Activated T-helper 1 cell treated with anti-CD3 and anti-CD28 coated beads, Interleukin-2, amount 50 U/mL, for 16 hours (primary cell): ENCODE measurements at places on chromosomes 1 and 21.
A peak's percentile ranks its signal among the peaks of the same experiment; 100 is the strongest.

DNA sequence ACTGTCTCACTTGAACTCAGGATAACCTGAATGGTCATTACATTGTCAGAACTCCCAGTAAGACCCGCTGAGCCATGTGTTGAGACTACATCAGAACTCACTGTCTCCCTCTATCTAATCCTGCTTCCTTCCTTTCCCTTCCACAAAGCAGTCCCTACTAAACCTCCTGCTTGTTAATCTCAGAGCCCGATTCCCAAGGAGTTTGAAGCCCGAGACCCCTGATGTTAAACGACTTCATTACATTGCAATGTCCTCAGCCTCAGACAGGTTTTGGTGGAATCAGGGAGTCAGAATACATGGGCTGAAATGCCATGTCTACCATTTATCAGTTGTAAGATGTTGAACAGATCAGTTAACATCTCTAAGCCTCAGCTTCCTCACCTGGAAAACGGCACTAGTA, 682.4 kb downstream of the ADGRL2 start:
- DNase-seq = no peak

- DNase-seq = peak; percentile 57
Observed at GRCh38 chr1:160625725-160626498, 20.9 kb downstream of the SLAMF1 start.

GRCh38 chr1:21289700-21290545, at the start of gene ECE1:
Gene ECE1, minus strand, starts transcription at chr1:21290463. Its CDS starts 49 bp downstream, at chr1:21290414.
- peak; percentile 21 for DNase-seq

DNA sequence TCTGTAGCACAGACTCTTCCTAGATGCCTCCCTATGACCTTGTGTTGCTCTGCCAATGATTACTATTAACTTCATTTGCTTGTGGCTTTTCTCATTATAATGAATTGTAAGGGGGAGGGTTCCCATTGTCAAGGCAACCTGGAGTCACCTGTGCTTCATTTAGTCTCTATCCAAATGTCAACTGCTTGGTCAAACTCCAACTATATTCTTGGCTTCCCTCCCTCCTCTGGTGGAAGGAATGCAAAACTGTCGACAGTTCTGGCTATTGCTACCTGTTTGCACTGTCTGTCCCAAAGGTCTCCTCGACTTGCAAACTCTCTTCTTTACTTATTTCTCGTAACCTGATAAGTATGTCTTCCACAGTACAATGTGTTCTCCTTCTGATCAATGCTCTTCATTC, 100.3 kb downstream of the CACNA1E start:
- no peak for DNase-seq

- DNase-seq = no peak
Observed at GRCh38 chr21:44703731-44704635, 7.0 kb downstream of the KRTAP10-12 start.

DNA sequence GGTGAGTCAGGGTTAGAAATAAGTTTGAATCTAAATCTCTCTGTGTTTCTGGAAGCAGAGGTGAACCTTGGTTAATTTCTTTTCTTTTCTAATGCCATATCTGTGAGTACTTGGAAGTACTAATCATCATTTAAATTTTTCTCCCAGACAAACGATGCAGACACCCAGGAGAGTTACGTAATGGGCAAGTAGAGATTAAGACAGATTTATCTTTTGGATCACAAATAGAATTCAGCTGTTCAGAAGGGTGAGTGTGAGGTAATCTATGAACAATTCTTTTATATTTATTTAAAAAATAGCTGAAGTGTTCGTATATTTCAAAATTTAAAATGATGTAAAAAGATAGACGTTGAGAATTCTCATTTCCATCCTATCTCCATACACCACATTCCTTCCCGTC, 11.2 kb downstream of the C4BPA start:
- DNase-seq = no peak

DNA sequence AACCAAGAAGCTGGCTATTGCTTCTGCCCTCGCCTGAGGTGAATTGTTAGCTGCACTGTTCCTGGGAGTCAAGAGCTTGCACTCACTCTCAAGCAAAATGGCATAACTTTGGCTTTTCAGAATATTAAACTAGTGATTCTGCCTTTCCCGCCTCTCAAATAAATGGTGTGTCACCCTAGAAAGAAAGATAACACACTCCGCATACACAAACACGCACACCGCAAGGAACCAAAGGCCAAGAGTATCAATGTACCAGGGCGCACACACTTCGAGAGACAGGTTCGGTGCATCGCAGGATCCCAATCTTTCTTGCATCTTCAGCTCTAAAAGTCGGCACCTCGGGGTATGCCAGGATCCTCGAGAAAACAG, 470 bp upstream of the RTCA start:
- no peak for DNase-seq

DNA sequence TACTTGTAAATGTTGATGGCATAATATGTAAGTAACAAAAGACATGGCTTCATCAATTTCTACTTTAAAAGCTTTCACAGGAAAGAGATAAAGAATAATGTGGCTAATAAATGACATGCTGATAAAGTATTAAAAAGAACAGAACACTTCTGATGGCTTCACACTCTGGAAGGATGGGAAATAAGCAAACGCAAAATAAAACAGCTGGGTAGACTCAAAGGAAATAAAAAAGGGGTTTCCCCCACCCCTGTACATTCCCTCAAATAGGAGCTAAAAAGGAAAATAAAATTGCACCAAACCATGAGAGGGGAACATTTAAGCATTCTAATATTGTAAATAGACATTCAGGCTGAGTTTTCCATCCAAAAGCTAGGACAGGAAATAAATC, 27.0 kb upstream of the DYRK1A start:
- DNase-seq = no peak

DNA sequence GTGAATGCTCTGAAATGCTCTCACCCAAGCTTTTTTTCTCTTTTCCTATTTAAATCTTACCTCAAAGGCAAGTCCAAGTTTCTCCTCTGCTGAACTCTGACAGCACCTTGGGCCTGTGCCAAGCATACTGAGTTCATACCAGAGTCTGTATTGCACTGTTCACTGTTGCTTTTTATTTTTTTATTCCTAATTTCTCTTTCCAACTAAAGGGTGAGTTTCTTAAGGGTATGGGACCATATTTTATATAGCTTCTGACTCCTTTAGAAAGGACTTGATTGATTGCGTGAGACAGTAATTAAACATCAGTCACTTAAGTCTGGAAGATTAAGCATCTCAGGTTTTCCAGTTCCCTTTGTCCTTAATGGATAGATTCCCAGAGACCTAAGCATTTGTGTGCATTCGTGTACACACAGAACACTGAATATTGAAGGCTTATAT, 69.9 kb downstream of the CACHD1 start:
- no peak for DNase-seq

- DNase-seq = no peak
Observed at GRCh38 chr21:36104317-36105300, 30.3 kb upstream of the CBR3 start.

GRCh38 chr21:38668067-38668466, 137.7 kb upstream of the ETS2 start:
- no peak for DNase-seq

- DNase-seq = no peak
Observed at GRCh38 chr1:204350857-204351573, 8.7 kb downstream of the PLEKHA6 start.

- no peak for DNase-seq
Observed at GRCh38 chr1:172254521-172255222, 165.8 kb upstream of the C1orf105 start.

GRCh38 chr1:185632659-185633423, 101.3 kb upstream of the HMCN1 start:
- DNase-seq = no peak

GRCh38 chr21:39009587-39010225, 173.5 kb downstream of the PSMG1 start:
- DNase-seq = no peak

- DNase-seq = no peak
Observed at GRCh38 chr1:173187671-173188237, 19.4 kb downstream of the TNFSF4 start.

GRCh38 chr1:219985169-219985568, 56.8 kb upstream of the SLC30A10 start:
- DNase-seq = no peak
